ENCODE measurements at places on chromosomes 6 and 20. TPM values are rescaled to one million over a fixed set of nuclear protein-coding genes. Genes with fewer than 3 reads are reported as not detected.

DNA sequence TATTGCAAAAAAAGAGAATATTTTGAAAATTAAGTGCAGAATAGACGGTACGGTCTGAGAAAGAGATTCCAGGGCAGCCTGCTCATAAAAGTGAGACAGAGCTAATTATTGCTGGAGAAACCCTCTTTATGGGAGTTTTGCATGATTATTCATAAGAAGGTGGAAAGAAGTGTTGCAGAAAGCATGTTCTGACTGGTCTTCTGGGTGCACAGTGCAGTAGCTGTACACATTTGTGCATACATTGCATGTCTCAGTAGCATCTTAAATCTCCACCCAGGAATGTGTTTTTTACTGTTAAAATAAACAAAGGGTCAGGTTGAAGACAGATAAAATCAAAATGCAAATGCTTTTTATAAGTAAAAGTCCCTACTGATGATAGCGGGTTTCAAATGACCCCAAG lies 1813.6 kb upstream of the DEFB115 start:
- DNase-seq = no peak

The PAK5 gene
- polyA plus RNA-seq = 7.2 TPM

DNA sequence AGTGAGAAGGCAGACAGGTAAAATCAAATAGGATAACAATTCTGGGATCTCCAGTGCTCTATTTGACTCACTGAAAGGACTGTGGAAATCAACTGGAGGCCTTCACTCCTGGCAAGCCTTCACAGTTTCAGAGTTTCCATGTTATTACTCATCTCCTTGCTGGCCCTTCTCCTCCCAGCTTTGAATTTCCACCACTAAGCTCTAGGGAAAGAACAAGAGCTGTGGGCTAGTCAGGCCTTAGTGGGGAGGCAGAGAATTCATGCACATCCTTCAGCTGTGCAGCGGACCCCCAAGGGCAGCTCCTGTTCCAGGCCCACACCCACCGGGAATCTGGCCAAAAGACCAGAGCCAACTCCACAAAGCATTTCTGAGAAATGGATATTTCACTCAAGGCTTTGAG lies 26.0 kb downstream of the MYLIP start:
- DNase-seq = no peak

DNA sequence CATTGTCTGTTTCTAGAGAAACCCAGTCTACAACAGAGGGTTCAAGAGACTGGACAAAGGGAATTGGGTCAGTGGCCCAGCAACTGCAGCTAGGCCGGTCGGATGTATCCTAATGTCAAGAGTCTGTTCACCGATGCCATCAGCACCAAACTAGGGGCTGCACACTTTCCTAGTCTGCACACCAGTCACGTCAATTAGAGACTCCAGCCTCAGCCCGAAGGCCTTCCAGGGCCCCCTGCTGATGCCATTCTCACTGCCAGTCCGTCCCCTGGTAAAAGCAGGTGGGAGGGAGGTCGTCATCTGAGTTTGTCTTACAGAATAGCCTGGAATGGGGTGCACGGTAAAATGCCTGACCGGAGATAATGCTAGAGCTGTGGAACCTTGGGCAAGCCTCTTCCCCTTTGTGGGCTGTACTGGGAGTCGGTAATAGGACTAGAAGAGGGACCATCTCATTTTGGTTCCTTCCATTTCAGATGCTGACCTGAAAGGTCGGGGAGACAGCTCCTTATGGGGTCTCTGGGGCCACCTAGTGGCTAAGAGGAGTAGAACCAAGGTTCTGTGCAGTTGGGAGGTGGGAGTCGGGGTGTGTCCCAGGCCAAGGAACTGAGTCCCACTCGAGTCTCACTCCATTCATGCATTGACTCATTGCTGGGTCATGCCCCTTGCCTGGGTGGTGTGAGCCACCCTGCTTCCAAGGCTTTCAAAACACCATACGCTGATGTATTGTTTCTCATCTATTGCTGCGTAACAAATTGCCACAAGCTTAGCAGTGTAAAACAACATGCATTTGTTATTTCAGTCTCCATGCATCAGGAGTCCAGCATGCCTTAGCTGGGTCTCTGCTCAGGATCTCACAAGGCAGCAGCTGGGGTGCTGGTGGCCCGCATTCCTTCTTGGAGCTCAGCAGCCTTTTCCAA lies 5.1 kb downstream of the SOX12 start:
- DNase-seq = peak; percentile 89

The SIRPD gene
- polyA plus RNA-seq = not detected

- no peak for DNase-seq
These were observed 720.0 kb downstream of the EYS start for GRCh38 chr6:64987066-64987465.

The OR2J3 gene
- not detected for polyA plus RNA-seq

The DPPA5 gene
- polyA plus RNA-seq = not detected

The E2F3 gene
- polyA plus RNA-seq = 8.3 TPM

DNA sequence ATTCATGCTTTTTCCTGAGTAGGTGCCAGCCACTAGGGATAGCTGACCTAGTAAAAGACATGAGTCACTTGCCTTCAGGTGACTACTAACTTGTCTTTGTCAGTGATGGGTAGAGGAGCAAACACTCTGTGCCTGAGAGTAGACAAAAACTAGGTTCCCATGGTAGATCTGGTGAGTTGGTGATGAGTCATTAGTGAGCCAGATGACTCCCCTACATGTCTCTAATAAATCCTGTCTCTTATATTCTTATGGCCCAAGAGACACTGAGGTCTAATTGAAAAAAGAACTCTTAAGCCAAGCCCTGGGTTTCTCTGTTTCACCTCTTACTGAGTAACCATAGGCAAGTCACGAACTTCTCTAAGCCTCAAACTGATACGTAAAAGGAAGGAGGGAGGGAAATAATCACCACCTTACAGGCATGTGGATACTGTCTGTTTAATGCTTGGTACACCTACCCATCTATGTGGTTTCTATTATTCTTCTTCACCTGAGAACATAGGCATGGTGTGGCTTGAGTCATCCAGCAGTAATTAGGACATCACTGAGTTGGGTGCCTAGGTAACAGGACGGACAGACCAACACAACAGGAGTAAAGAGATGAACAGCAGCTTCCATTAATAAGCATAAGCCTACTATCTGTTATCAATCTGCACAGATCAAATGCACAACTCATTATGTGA lies 20.3 kb downstream of the TTPAL start:
- DNase-seq = no peak

The CASS4 gene
- polyA plus RNA-seq = 1.0 TPM

DNA sequence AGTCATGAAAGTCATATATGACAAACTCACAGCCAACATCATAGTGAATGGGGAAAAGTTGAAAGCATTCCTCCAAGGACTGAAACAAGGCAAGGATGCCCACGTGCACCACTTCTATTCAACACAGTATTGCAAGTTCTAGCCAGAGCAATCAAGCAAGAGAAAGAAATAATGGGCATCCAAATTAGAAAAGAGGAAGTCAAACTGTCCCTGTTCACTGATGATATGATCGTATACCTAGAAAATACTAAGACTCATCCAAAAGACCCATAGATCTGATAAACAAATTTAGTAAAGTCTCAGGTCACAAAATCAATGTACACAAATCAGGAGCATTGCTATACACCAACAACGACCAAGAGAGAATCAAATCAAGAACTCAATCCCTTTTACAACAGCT lies 41.2 kb downstream of the RPP21 start:
- DNase-seq = no peak

DNA sequence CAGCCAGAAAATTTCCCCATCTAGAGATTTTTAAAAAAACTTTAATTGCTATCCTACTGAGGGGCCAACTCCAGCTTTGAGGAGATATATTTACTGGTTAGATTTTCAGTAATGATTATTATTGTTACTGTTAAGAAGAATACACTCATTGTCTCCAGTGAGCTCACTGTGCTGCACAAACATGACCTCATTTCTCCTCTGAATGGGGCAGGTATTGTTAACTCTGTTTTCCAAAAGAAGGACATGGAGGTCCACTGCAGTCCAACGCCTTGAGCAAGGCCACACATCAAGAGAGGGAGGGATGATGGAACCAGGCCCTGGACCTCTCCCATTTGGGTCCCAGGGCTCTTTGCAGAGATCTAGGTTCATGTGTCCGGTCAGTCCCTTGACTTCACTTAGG lies 13.9 kb upstream of the SCUBE3 start:
- no peak for DNase-seq

The CAGE1 gene
- polyA plus RNA-seq = not detected

GRCh38 chr6:97468981-97469380 lies 186.0 kb upstream of the MMS22L start:
- DNase-seq = no peak

The ROS1 gene
- polyA plus RNA-seq = not detected

DNA sequence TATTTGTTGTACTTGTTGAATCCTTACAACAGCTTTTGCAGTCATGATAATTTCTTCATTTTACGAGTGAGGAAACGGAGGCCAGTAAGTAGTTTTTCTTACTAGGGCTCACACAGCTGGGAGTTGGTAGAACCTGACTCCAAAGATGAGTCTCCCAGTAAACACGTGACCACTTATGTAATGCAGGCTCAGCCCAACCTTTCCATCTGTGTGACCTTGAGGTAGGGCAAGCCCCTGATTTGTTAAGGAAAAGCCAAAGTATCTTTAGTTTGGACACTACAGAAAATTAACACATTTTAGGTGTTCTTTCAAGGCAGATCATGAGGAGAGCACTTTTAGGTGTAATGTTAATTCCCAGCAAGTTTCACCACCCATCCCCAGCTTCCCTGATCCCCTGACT lies 111.3 kb downstream of the LRRC1 start:
- no peak for DNase-seq

GRCh38 chr20:51700809-51701285 lies 67.3 kb downstream of the ATP9A start:
- no peak for DNase-seq

- no peak for DNase-seq
These were observed 11.8 kb downstream of the TRIM10 start for GRCh38 chr6:30149234-30149633.

The ASIP gene
- not detected for polyA plus RNA-seq

GRCh38 chr6:21885532-21886114 lies 292.1 kb downstream of the SOX4 start:
- DNase-seq = peak; percentile 87

DNA sequence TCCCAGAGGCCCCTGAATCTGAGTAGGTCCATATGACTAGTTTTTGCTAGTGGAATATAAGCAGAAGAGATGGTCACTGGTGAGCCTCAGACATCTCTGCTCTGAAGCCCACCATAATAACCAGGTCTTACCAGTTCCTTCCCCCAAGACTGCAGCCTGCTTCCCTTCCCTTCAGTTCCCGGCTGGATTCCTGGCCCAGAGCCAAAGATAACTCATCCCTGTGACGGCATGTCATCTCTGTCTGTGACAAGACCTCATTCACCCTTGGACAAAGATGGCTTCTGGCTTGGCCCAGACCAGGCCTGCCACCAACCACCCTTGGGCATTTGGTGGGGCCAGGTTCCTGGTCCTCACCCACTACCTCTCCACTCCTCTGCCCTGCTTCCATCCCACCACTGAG lies 145.5 kb upstream of the TOP1 start:
- no peak for DNase-seq

DNA sequence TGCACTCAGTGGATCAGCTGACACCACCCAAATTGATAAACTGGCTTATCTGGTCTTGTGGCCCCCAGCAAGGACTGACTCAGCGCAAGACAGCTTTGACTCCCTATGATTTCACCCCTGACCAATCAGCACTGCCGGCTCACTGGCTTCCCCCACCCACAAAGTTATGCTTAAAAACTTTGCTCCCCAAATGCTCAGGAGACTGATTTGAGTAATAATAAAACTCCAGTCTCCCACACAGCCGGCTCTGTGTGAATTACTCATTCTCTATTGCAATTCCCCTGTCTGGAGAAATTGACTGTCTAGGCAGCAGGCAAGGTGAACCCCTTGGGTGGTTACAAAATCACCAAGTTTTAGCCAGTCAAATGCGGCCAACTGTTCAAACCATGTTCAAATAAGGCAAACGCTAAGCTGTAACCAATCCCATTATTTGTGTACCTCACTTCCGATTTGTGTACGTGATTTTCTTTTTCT lies 32.5 kb downstream of the SLC22A2 start:
- DNase-seq = no peak

The LPA gene
- 0.05 TPM for polyA plus RNA-seq

DNA sequence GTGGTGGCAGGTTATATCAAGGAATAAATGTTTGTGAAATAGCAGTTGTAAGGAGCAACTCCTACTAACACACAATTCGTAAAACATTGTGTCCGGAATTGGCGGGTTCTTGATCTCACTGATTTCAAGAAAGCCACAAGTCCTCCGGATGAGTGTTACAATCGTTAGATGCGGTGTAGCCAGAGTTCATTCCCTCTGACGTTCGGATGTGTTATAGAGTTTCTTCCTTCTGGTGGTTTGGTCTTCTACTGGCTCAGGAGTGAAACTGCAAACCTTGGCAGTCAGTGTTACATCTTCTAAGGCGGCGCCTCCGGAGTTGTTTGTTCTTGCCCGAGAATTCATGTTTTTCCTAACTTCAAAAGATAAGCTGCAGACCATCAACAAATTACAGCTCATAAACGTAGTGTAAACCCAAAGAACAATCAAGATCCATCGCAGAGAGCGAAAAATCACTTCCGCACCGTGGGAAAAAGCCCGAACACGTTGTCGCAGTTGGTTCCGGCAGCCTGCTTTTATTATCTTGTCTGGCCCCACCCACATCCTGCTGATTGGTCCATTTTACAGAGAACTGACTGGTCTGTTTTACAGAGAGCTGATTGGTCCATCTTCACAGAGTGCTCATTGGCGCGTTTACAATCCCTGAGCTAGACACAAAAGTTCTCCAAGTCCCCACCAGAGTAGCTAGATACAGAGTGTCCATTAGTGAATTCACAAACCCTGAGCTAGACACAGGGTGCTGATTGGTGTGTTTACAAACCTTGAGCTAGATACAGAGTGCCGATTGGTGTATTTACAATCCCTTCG lies 58.2 kb downstream of the TRIM27 start:
- peak; percentile 62 for DNase-seq

The UBD gene
- polyA plus RNA-seq = 0.42 TPM

The OXT gene
- not detected for polyA plus RNA-seq

- DNase-seq = no peak
These were observed 683.7 kb downstream of the EPM2A start for GRCh38 chr6:145051661-145052060.

DNA sequence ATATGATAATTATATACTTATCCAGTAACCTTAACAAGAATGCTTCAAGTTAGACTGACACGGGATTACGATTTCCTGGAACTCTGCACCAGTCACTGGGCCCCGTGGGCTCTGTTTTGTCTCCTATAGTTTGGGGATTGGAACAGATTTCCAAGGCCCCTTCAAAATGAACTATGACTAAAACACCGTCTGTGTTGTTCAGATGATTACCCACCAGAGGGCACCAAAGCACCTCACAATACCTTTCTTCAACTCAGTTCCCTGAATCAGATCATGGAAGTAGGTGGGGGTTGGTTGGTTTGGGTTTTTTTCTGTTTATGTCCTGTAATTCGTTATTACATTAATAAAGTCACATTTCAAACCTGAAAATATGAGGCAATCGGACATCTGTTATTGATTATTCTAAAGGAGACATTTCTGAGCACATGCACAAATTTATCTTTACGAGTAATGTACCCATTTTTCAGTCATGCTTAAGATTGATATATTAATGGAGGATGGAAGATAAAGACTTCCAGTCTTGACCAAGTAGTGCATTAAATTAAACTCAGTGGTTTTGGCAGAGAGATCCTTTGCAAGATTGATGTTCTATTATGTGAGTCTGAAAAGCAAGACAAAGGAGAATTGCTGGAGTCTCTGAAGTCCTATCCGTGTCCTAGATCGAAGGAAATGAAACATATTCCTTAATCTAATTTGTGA lies 112.0 kb upstream of the COL21A1 start:
- peak; percentile 91 for DNase-seq

GRCh38 chr6:47759364-47759763 lies 22.5 kb upstream of the OPN5 start:
- DNase-seq = no peak

- DNase-seq = peak; percentile 49
These were observed 164.8 kb downstream of the SYNE1 start for GRCh38 chr6:152472325-152472724.

The CDH22 gene
- polyA plus RNA-seq = 5.6 TPM

The ZNF311 gene
- not detected for polyA plus RNA-seq

The TGM3 gene
- 0.24 TPM for polyA plus RNA-seq
